ENCODE measurements at places on chromosomes 16 and 17.

DNA sequence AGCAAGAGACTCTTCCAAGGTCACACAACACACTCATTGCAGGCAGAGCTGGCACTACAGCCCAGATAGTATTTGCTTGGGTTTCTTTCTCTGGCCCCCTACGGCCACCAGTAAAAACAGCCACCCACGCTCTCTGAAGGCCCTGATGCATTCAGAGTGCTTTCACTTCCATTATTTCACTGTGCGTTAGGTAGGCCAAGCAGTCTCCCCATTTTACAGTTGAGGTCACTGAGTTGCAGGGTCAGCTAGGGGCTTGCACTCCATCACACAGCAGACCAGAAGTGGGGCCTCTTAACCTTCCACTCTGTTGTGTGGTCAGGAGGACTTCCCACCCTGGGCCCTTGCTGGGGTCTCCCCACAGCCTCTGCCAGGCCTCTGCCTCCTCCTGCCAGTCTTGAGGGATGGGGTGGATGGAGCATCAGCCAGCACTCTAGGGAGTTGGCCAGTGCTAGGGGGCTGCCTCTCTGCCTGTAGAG, 2.5 kb downstream of the TBX21 start:
- no peak for DNase-seq

DNA sequence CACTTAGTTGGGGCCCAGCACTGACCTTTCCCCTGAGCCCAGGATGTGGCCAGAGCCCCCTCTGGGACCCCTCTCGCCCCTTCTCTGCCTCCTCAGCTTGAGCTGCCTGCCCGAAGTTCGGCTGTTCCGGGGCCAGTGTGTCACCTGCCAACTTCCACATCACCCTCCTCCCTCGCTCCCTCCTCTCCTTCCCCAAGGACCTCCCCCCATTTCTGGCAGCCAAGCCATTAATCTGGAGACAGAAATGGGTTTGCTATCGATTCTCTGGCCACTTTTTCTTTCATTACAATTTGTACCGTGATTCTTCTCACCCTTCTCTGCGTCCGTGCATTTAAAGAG, 8.8 kb upstream of the ADAM11 start:
- no peak for DNase-seq

DNA sequence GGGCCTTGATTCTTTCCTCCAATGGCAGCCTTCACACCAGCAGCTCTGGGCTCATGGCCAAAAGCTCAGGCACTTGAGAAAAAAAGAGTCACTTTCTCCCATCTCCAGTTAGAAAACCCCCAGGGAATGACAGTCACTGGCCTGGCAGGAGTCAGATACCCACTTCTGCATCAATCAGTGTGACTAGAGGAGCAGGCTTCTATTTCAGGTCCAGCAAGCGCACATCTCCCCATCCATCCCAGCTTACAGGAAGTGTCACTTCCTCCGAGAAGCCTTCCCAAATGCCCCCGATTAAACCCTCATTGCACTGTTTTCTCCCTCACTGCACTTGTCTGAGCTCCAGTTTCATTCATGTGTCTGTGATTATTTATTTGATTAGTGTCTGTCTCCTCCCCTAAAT, 30.4 kb upstream of the CCL1 start:
- DNase-seq = no peak

GRCh38 chr16:67560827-67561342, 1.4 kb upstream of the CTCF start:
- DNase-seq = no peak

DNA sequence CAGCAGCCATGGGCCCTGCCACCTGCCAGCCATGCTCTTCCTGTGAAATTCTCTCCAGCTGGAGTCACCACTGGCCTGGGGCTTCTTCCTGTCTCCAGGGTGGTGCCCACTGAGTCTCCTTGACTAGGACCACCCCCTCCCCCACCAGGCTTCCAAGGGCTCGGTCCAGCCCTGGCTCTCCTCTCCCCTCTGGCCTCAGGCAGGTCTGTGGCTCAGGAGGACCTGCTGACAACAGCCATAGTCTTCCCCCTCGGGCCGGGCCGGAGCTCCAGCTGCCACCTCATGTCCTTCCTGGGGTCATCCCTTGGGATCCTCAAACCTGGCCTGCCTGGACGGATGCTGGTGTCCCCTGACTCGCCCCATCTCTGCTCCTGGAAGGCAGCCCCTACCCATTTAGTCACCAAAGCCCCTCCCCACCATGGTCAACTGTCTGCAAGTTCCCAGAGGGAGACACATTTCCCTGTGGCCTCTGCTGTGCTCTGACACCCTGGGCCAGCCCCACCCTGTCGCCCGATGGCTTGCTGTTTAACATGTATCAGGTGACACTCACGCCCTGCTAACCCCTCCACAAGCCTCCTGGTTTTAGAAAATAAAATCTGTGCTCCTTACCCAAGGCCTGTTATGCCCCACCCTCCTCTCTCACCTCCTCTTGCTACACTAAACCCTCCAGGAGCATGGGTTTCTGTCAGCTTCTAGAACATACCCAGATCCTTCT, 186.2 kb downstream of the RBFOX3 start:
- DNase-seq = no peak

DNA sequence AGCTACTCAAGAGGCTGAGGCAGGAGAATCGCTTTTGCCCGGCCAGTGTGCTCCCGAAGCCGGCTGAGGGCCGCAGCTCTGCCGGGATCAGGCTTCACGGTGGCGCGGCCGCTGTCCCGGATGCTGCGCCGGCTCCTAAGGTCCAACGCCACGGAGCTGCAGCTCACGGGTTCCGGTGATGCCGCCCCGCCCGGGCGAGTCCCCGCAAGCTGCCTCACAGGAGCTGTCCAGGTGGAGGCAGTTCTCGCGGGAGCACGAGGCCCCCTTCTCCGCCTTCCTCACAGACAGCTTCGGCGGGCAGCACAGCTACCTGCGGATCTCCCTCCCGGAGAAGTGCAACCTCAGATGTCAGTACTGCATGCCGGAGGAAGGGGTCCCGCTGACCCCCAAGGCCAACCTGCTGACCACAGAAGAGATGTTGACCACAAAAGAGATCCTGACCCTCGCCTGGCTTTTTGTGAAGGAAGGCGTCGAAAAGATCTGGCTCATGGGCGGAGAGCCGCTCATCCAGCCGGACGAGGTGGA, 111.4 kb upstream of the SIAH1 start:
- no peak for DNase-seq

- no peak for DNase-seq
Measured at GRCh38 chr17:10888858-10889257, 51.0 kb upstream of the PIRT start.

DNA sequence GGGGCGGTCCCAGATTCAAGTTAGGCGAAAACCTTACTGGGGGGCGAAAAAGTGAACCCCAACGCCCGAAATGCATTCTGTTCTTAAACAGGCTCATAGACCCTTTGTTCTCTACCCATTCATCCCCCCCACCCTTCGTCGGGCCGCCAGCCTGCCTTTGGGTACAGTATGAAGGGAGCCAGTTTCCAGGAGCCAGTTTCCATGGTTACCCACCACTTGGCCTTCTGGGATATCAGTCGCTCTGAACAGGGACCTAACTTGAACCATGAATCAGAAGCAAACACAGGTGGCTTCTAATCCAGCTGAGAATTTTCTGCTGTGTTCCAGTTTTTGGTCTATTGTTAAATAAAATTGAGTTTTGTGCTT, 532 bp downstream of the DHX40 start:
- DNase-seq = peak; percentile 35

GRCh38 chr17:64085650-64086005, 44.3 kb downstream of the ERN1 start:
- DNase-seq = no peak

DNA sequence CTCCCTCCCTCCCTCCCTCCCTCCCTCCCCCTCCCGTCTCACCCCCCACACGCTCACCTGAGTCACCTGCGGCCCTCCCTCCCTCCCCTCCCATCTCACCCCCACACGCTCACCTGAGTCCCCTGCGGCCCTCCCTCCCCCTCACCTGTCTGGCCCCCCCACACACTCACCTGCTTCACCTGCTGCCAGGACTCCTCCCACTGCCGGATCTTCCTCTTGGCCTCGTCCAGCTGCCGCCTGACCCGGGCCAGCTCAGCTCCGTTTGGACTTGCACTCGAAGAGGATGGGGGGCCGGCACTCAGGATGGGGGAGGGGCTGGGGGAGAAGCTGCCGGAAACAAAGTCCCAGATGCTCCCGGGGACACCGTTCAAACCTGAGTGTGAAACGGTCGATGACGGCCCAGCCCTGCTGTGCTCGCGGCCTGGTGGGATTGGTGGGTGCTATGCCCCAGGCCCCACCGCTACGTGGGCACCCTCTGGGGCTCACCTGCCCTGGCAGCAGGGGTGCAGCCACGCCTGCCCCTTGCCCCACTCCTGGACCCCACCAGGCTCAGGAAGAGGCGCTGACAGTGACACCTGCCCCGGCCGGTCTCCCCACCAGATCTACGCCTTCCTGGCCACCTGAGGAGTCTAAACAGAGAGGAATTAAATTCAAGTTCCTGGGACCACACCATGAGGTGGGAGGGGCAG, 15.9 kb downstream of the GNPTG start:
- no peak for DNase-seq

DNA sequence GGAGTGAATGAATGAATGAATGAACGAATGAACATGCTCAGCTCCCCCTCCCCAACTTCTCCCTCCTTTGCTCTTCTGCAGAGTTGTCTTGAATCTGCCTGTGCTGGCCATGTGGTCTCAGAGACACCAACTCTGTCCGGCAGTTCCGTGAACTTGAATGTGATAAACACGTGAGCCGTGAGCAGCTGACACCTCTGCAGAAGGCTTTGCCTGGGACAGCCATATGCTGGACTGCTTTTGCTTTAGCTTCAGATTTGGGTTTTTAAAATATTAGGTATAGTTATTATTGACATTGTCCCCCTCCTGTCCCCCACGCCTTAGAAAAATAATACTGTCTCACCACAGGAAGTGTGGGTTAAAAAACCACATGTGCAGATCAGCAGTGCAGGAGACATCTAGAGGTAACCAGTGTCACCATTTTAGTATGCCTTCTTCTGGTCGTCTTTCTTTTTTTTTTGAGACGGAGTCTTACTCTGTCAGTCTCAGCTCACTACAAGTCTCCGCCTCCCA, 83.8 kb downstream of the ABCC1 start:
- DNase-seq = no peak

DNA sequence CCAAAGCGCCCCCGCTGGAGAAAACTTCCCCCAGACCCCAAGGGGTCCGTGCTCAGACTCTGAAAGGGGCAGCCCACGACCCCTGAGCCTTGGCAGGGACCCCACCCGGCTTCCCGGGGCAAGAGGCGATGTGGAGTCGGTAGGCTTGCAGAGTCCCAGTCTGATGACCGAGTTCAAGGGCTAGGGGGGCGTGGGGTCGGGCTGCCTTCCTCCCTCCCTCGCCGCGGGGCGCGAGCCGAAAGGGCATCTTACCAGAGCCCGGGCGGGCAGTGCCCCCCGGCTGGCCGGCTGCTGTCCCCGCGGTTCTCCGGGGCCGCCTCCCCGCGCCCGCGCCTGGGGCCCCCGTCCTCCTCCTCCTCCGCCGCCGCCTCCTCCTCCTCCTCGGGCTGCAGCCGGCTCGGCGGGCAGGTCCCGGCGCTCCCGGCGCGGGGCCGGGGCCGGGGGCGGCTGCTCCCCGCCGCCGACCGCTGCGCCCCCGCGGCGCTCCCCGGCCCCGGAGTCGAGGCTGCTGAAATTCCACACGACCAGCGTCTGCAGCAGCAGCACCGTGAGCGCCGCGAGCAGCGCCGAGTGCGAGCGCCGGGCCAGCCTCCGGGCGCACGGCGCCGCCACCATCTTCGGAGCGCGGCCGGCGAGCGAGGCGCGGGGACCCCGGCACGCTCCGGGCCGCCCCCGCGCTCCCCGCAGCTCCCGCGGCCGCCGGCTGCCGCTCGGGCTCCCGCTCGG, 415 bp downstream of the XYLT1 start:
- DNase-seq = no peak
